ENCODE measurements at places on chromosomes 5 and 9.

DNA sequence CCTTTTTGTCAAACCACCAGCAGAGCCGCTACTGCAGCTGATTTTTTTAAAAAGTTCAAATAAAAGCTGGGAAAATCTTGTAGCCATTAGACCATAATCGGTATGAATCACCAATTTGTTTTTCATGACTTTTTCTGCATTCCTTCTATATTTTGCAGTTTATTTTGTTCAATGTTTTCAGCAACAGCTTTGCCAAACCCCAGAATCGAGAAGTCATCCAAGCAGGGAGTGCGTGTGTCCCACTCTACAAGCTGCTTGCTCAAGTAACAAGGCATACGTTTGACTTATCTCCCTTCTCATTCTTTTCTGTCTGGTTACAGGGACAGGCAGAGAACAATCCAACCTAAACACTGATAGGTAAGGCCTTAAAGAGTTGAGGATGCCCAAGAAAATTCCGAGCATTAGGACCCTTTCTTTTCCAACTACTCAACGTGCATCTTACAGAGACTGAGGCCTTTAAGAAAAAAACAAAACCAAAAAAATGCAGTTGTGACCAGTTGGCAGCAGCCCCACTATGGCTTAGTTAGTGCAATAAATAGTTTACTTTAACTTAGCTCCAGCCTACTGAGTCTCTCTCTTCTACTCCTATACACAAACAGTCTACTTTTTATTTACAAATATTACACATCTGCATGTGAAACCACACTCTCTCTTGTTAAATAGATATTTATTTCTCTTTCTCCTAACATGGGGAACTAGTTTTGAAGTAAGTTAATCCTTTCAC is 134.7 kb upstream of the SLIT3 start:
- peak; percentile 51 for DNase-seq

DNA sequence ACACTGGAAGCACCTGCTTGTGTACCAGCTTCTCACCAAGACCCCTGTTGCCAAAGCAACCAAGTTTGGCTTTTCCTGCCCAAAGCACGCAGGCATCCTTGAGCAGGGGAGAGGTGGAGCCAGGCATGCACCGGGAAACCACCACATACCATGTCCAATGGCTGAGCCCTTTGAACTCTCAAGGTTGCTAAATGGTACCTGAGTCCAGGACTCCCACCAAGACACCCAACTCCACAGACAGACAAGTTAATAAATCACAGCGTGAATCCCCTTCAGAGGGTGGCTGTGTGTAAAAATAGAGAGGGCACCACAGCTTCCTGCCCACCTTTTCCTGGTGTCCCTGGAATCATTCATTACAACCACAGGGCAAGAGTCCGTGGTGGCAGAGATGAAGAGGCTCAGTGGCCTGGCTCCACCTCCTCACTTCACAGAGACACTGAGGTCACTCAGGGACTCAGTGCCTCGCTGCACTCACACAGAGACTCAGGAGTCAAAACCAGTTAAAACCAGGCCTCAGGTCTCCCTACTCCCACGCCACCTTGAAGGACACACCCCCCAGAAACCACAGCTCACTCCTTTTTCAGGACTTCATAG is 143.7 kb downstream of the C5orf15 start:
- DNase-seq: no peak

GRCh38 chr5:180865981-180866695 is 5.1 kb upstream of the ZFP62 start:
- peak; percentile 14 for DNase-seq

DNA sequence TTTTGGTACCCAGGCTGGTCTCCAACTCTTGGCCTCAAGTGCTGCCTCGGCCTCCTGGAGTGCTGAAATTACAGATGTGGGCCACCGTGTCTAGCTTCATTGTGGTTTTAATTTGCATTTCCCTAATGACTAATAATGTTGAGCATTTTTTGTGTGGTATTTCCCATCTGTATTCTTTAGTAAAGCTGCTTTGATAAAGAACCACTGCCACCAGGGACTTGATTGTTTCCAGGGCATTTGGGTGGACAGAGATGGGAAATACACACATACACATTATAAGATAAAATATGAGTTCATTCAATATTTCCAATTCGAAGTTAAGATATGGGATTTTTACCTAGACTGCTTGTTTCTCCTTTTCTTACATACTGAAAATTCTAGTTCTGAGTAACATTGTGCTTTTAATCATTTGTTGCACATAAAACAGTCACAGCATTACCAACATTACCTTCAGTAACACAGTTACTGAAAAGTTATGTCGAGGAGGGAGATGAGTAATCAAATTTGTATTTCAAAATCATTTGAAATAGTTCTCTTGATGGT is 28.9 kb downstream of the HABP4 start:
- peak; percentile 58 for DNase-seq

DNA sequence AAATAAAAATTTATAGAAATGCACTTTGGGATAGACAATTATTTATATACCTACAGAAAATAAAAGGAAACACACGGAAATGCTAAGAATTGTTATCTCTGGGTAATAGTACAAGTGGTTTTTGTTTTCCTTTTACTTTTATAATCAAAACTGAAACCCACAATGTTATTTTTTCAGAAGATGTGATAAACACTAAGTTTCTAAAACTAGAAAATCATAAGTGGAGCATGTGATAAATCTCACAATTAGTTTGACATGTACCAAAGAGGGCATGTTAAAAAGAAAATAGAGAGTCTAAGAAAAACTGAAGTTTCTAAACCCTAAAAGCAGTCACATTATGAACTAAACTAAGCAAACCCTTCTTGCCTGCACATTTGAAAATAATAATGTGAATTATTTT is 61.1 kb downstream of the OXCT1 start:
- no peak for DNase-seq

DNA sequence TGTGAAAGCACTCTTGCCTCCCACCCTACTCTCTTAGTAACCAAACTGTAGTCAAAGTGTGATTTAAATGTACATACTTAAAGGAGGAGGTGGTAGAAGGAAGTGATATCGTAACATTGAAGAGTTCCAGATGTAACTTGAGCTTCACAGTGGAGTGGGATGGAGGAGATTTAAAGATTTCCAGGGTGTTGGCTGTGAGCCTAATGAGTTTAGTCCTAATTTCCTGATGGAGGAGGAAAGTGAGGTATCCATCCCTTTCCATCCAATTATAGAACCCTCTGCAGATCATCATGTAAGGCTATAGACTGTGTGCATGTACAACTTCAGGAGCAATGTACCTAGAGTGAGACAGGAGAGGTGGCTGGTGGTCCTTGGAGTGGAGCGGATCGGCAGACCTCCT is 1163.9 kb upstream of the SEMA6A start:
- DNase-seq: no peak

DNA sequence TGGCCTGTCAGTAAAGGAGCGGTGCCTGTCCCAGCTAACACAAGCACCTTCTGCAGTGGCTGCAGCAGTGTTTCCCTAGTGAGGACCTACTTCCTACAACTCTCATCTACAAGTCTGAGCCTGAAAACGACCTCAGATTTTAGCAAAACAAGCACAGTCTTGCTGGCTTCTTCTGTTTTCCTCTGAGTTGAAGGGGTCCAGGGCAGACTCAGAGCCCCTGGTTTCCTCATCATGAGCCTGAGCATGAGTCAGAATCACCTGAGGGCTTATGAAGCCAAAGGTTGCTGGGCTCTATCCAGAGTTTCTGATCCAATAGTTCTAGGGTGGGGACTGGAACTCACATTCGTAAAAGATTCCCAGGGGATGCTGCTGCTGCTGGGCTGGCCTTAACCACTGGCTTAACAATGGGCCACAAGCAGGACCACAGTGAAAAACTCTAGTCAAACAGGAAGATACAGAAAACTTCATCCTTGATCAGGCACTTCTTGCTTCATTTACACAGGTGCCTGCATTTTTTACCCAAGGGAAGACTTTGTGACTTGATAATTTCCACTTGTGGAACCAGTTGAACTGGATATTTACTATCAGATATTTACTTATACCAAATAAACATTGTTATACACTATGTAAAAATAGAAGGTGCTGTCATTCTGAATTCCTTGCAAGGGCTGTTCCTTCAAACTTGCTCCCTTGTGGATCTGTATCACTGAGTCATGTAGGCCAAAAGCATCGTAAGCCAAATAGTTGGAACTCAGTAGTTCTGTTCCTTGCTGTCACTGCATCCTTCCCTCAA is 4.3 kb upstream of the ACER2 start:
- DNase-seq: no peak

DNA sequence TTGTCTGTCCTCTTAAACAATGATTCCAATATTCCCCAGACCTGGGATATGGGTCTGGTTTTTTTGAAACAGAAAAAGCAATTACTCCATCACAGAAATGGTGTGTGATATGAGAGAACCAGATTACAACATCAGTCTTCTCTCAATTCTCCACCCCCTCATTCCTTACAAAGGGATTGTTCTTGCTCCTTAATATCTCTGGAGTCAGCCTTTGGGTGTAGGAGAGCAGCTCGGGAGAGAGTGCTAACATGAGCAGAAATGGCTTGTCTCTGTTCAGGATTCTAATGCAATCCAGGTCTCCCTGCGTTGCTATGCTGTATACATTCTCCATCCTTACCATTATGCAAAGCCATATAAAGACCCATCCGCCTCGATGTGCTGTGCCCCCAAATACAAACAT is 32.7 kb downstream of the ZFAND5 start:
- DNase-seq: no peak

- peak; percentile 29 for DNase-seq
Measured at GRCh38 chr5:122073018-122073417, 5.0 kb downstream of the LOX start.

GRCh38 chr5:63916786-63917185 is 45.5 kb downstream of the HTR1A start:
- peak; percentile 37 for DNase-seq

- no peak for DNase-seq
Measured at GRCh38 chr9:133499892-133500270, 21.0 kb upstream of the SLC2A6 start.

GRCh38 chr9:27441741-27442070 is 82.4 kb upstream of the IFNK start:
- DNase-seq: no peak

DNA sequence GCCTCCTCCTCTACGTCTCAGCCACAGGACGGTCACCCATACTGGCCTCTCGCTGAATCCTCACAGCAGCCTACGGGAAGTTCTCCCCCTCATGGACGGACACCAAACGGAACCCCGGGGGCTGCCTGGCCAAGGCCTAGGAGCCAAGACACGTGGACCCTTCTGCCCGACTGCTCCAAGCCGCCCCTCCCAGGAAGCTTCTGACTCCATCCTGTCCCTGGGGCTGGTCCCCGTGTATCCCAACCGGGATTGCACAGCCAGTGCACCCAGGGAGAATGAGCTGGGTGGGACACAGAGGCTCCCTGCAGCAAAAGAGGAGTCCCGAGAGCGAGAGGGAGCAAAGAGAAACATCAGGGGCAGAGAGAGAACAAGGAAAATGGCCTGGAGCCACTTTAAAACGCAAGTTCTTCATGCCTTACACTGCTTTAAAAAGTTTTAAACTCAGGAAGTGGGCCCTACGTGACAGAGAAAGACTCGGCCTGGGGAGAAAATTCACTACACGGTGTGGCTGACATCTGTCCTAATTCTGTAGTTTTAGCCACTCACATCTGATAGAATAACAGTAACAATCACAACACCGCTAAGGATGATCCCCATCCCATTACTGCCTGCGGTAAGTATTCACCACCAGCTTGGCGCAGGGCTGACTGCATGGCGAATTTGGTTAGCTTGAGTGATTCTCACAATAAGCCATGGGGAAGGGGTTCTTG is 3.0 kb downstream of the FAM78A start:
- no peak for DNase-seq

DNA sequence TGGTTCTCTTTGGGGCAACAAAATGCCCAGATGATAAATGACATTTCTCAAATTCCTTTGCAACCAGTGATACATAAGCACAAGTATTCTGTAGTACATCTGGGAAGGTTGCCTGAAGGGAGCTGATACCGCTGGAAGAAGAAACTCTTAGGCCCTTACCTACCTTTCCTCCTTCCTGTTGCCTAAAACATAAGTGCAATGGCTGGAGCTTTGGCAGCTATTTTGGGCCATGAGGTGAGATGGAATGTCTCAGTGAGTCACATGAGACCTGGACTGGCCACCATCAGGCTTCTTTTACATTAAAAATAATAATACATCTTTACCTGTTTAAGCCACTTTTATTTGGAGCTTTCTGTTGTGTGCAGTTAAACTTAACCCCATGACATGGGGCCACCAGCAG is 11.2 kb upstream of the ADGRD2 start:
- no peak for DNase-seq

- DNase-seq: no peak
Measured at GRCh38 chr9:90807006-90807405, 5.4 kb downstream of the SYK start.

GRCh38 chr5:148659641-148660345 is 5.5 kb upstream of the HTR4 start:
- no peak for DNase-seq

GRCh38 chr5:151382576-151382975 is 35.2 kb upstream of the SLC36A2 start:
- no peak for DNase-seq

GRCh38 chr9:135971111-135971766 is 10.1 kb upstream of the UBAC1 start:
- DNase-seq: peak; percentile 43

DNA sequence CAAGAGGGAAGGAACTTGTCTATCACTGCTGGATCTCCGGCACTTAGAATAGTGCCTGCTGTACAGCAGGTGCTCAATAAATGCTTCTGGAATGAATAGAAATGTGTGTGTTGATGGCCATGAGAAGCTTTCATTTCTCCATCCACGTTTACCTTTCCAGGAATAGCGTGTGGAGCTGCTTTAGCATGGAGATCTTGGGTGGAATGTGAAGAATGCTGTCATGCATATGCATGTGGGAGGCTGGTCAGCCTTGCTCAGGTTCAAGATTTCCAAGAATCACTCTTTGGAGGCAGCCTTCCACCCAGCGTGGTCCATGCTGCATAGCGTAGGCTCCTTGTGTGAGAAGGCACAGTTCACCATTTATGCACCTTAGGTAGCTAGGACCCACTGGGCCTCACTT is 19.2 kb downstream of the COL15A1 start:
- DNase-seq: peak; percentile 63

GRCh38 chr9:116459576-116459975 is 227.5 kb upstream of the TRIM32 start:
- no peak for DNase-seq

- no peak for DNase-seq
Measured at GRCh38 chr5:141440341-141440740, 10.0 kb downstream of the PCDHGA12 start.

GRCh38 chr5:133006653-133007052 is 19.7 kb downstream of the ZCCHC10 start:
- no peak for DNase-seq

DNA sequence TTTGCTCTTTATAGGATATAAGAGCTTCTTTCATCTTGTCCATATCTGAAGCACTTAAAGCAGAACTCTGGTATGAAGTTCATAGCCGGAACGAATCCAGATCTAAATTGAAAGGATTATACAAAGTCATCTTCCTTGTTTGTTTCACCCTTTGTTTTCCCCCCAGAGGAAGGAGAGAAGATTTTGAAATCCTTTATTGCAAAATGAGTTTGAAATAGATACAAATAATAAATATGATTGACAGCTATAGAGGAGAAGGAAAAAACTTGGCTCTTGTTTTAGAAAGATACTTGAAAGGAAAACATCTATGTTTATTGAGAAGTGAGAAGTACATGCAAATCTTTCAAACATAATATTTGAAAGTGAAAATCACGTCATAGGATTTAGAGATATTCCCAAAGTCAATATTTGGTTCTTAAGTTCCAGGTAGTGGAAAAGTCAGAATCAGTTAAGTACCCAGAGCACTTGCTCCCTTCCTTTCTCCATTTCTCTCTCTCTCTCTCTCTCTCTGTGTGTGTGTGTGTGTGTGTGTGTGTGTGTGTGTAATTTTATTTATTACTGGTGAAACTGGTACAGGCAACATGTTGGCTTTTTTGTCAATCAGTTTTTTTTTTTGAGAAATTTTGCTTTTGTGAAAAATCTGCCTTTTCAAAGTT is 27.2 kb downstream of the PAM start:
- no peak for DNase-seq

GRCh38 chr9:137085920-137086530 is 760 bp upstream of the MAN1B1 start:
- DNase-seq: no peak
